Endodermal cell (in vitro differentiated cells): ENCODE measurements at places on chromosomes 7 and 10. TPM values are rescaled to one million over a fixed set of nuclear protein-coding genes. Genes with fewer than 3 reads are reported as not detected.

GRCh38 chr10:86545101-86545500, 23.5 kb upstream of the WAPL start:
- no peaks in the 10 kb centered on the region for H3K4me1 ChIP-seq
- no peak overlapping the region for H3K27ac ChIP-seq
- no peaks in the 10 kb centered on the region for H3K27me3 ChIP-seq
- H3K4me3 ChIP-seq, result no peak overlapping the region
- DNase-seq, result no peak

DNA sequence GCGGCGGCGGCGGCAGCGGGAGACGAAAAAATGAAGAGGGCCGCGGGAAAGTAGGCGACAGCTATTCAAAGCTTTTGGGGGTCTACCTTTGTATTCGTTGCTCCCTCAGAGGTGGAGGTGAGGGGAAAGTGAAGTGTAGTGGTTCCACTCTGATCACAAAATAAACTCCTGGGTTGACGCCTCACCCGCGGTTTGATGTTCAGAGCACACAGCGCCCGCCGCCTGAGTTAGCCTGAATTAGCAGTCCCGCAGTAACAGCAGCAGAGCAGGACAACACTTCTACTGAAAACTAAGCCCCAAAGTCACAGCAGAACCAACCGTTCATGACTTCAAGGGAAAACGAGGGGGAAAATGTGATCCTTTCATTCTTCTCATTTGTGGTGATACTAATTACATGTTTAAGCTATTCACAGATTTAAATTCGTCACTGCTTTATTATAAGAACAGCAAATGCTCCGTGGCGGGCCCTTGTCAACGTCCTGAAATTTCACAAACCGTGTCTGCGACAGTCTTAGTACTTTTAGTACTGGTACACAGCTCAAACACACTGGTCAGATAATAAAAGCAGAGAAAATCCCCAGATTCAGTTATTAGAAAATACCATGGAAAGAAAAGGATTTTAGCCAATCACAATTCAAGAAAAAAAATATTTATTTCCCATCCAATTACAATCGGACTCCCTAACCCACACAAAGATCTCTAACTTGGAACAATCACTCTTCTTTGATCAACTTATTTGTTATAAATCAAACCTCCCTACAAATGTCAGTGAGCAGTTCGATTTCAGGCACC, 563 bp upstream of the JMJD1C start:
- peak overlapping the region; percentile 92 for H3K27ac ChIP-seq
- DNase-seq, result no peak
- peak overlapping the region; percentile 92 for H3K4me3 ChIP-seq
- H3K36me3 ChIP-seq, result no peaks in the 10 kb centered on the region

DNA sequence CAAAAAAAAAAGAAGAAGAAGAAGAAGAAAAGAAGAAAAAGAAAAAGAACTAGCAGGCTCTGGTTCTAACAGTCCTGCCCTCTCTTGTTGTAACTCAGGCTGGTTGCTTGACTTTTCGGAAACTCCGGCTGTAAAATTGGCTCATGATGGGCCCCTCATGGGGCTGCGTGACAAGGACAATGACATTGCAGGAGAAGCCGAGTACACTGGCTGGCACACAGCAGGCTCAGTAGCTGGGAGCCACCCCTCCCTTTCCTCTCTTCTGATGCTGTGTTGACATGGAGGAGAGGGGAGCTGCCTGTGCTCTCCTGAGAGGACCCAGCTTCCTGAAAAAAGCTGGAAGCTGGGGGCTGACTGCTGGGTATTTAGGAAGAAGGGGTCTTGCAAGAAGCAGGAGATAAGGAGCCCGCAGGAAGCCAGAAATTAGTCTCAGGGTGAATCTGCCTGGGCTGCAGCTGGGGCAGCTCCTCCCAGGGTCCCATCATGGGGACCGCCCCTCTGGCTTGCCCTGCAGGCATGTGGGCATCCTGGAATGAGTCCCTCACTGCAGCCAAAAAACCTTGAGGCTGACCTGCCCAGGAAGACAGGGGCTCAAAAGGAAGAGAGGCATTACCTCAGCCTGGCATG, 14.6 kb upstream of the GPR26 start:
- no peak overlapping the region for H3K27ac ChIP-seq
- no peak overlapping the region for H3K4me3 ChIP-seq
- no peaks in the 10 kb centered on the region for H3K27me3 ChIP-seq
- H3K4me1 ChIP-seq, result no peaks in the 10 kb centered on the region
- peak; percentile 35 for DNase-seq

GRCh38 chr10:49508249-49508648, 30.7 kb downstream of the ERCC6 start:
- no peak overlapping the region for H3K4me3 ChIP-seq
- H3K4me1 ChIP-seq, result no peaks in the 10 kb centered on the region
- DNase-seq, result no peak
- no peaks in the 10 kb centered on the region for H3K27me3 ChIP-seq
- H3K27ac ChIP-seq, result no peak overlapping the region
- H3K36me3 ChIP-seq, result no peaks in the 10 kb centered on the region

GRCh38 chr7:522071-522950, 2.7 kb upstream of the PDGFA start:
- H3K27ac ChIP-seq, result no peak overlapping the region
- H3K27me3 ChIP-seq, result peaks cover 76% of the 10 kb centered on the region
- no peaks in the 10 kb centered on the region for H3K36me3 ChIP-seq
- H3K4me3 ChIP-seq, result peak overlapping the region; percentile 29

DNA sequence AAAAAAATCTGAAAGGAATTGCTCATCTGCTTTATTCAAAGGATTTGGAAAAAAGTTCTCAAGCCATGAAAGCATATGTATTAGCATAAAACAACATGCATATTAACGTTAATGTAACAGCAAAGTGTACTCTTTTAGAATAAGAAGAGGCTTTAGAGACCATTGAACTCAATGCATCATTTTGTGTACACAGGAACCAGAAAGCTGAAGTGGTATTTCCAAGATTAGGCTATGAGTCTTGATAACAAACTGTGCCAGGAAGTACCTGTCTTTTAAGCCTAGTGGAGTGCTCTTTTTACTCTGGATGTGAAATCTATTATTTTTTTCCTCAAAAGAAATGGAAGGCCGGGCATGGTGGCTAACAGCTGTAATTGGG, 164.2 kb downstream of the THSD7A start:
- no peaks in the 10 kb centered on the region for H3K36me3 ChIP-seq
- no peak overlapping the region for H3K4me3 ChIP-seq
- no peaks in the 10 kb centered on the region for H3K27me3 ChIP-seq
- no peaks in the 10 kb centered on the region for H3K4me1 ChIP-seq
- DNase-seq, result no peak
- H3K27ac ChIP-seq, result no peak overlapping the region

DNA sequence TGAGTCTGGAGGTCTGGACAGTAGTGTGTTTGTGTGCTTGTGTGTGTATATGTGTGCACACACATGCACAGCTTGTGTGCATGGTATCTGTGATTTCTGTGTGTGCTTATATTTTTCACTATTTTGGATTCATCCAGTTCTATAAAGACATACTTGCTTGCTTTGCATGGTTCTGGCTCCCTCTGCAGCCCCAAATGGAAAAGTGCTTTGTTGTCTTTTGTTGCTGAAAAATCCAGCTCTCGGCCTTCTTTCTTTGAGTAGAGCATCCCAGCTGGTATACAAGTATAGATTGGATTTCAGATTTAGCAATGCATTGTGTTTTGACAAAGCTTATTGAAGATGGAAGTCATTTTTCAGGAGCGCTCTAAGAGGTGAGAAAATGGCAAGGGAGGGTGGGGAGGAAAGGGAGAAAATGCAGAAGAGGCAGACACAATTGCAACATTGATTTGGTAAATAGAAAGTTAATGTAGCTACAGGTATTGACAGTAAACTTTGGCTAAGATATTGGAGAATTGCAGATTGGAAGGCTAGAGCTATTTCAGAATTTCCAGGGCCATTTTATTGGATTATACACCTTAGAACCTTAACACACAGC, 333.9 kb downstream of the AUTS2 start:
- no peaks in the 10 kb centered on the region for H3K27me3 ChIP-seq
- H3K36me3 ChIP-seq, result peaks cover 10% of the 10 kb centered on the region
- DNase-seq, result peak; percentile 66
- H3K27ac ChIP-seq, result no peak overlapping the region
- peaks cover 9% of the 10 kb centered on the region for H3K4me1 ChIP-seq

GRCh38 chr7:132451161-132451560, 125.1 kb downstream of the PLXNA4 start:
- peaks cover 3% of the 10 kb centered on the region for H3K36me3 ChIP-seq
- no peak overlapping the region for H3K27ac ChIP-seq
- H3K4me1 ChIP-seq, result no peaks in the 10 kb centered on the region
- no peak for DNase-seq
- H3K4me3 ChIP-seq, result no peak overlapping the region
- no peaks in the 10 kb centered on the region for H3K27me3 ChIP-seq

The CALY gene
- 0.63 to 1.2 TPM (median 0.75 TPM) in 3 replicates for total RNA-seq

- H3K4me1 ChIP-seq, result no peaks in the 10 kb centered on the region
- no peaks in the 10 kb centered on the region for H3K36me3 ChIP-seq
Observed at GRCh38 chr10:48594371-48594770, 10.5 kb downstream of the ARHGAP22 start.

- no peak overlapping the region for H3K4me3 ChIP-seq
- no peaks in the 10 kb centered on the region for H3K4me1 ChIP-seq
- no peaks in the 10 kb centered on the region for H3K27me3 ChIP-seq
- H3K36me3 ChIP-seq, result peaks cover 13% of the 10 kb centered on the region
Observed at GRCh38 chr7:11135573-11135972, 161.9 kb downstream of the PHF14 start.

The CD36 gene
- total RNA-seq, result 0.09 and 0.18 TPM in 2 replicates

The GIMAP6 gene
- not detected in 3 replicates for total RNA-seq

- DNase-seq, result peak; percentile 85
- H3K36me3 ChIP-seq, result no peaks in the 10 kb centered on the region
- no peak overlapping the region for H3K4me3 ChIP-seq
- no peaks in the 10 kb centered on the region for H3K27me3 ChIP-seq
- no peak overlapping the region for H3K27ac ChIP-seq
Observed at GRCh38 chr10:71268247-71268691, 50.8 kb upstream of the SLC29A3 start.

- no peak for DNase-seq
- H3K36me3 ChIP-seq, result no peaks in the 10 kb centered on the region
- no peaks in the 10 kb centered on the region for H3K4me1 ChIP-seq
- H3K27me3 ChIP-seq, result no peaks in the 10 kb centered on the region
- H3K4me3 ChIP-seq, result no peak overlapping the region
Observed at GRCh38 chr10:71551970-71552369, 155.2 kb downstream of the CDH23 start.

- DNase-seq, result no peak
- H3K27ac ChIP-seq, result no peak overlapping the region
- no peaks in the 10 kb centered on the region for H3K27me3 ChIP-seq
- no peaks in the 10 kb centered on the region for H3K4me1 ChIP-seq
- H3K4me3 ChIP-seq, result no peak overlapping the region
Observed at GRCh38 chr7:128281605-128282380, 40.7 kb downstream of the LEP start.

The RTKN2 gene
- 7.7 to 20.6 TPM (median 19.1 TPM) in 3 replicates for total RNA-seq

GRCh38 chr7:137120690-137121089, 222.8 kb downstream of the PTN start:
- H3K4me3 ChIP-seq, result no peak overlapping the region
- no peaks in the 10 kb centered on the region for H3K4me1 ChIP-seq
- H3K36me3 ChIP-seq, result no peaks in the 10 kb centered on the region
- no peak for DNase-seq
- no peak overlapping the region for H3K27ac ChIP-seq
- H3K27me3 ChIP-seq, result no peaks in the 10 kb centered on the region

The CARD11 gene
- 6.7 to 9.2 TPM (median 7.2 TPM) in 3 replicates for total RNA-seq

DNA sequence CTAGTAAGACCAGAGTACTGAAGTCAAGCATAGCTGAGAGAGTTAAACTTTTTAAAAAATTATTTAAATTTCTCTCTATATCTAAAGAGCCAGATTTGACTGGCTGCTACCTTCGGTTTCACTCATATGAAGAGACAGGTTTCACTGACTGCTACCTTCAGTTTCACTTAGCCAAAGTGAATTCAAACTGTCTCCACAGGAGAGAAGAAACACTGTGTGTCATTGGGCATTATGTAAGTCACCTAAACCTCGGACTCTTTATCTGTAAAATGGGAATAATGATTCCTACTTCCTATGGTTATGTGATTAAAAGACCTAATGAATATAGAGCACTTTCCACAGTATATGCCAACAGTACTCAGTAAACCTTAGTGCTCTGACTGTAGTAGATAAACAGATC, 41.6 kb upstream of the MET start:
- DNase-seq, result no peak
- H3K4me1 ChIP-seq, result no peaks in the 10 kb centered on the region
- no peak overlapping the region for H3K27ac ChIP-seq
- no peaks in the 10 kb centered on the region for H3K27me3 ChIP-seq

The INHBA gene
- total RNA-seq, result 0.11 TPM in 1 of 2 replicates, not detected in the other

- H3K27ac ChIP-seq, result no peak overlapping the region
- DNase-seq, result no peak
- no peaks in the 10 kb centered on the region for H3K36me3 ChIP-seq
- no peak overlapping the region for H3K4me3 ChIP-seq
Observed at GRCh38 chr10:92742331-92743228, 52.8 kb downstream of the HHEX start.

- no peak overlapping the region for H3K27ac ChIP-seq
- no peaks in the 10 kb centered on the region for H3K36me3 ChIP-seq
- H3K27me3 ChIP-seq, result no peaks in the 10 kb centered on the region
- no peaks in the 10 kb centered on the region for H3K4me1 ChIP-seq
- peak; percentile 73 for DNase-seq
Observed at GRCh38 chr10:103739039-103739764, 116.2 kb downstream of the SH3PXD2A start.

The AMPH gene
- 3.2 to 5.5 TPM (median 4.5 TPM) in 3 replicates for total RNA-seq

- no peak overlapping the region for H3K27ac ChIP-seq
- no peaks in the 10 kb centered on the region for H3K27me3 ChIP-seq
- no peak for DNase-seq
Observed at GRCh38 chr7:66304536-66304935, 99.4 kb downstream of the TPST1 start.

The OR13A1 gene
- 0.16 to 0.36 TPM in 2 of 3 replicates, not detected in the other for total RNA-seq

The RP9 gene
- 12.9 and 15.0 TPM in 2 replicates for total RNA-seq

DNA sequence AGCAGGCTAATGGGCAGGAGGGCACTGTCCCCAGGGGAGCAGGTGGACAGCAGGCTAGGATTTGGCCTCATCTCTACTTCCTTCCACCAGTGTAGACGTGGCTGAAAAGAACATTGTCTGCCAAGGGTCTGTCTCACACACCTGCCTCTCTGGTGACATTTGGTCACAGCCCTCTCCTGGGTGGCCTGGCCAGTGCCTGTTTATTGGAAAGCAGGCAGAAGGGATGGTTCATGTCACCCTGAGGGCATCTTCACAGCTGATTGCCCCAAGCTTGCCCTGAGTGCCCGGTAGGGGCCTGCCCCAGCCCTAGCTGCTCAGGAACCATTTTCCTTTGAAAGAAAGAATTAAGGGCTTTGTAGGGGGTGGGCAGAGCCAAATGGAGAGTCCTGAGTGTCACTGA, 138.7 kb downstream of the C10orf105 start:
- no peak overlapping the region for H3K4me3 ChIP-seq
- H3K36me3 ChIP-seq, result no peaks in the 10 kb centered on the region
- no peak for DNase-seq
- no peaks in the 10 kb centered on the region for H3K4me1 ChIP-seq
- H3K27ac ChIP-seq, result no peak overlapping the region

GRCh38 chr10:102764470-102765161, 20.9 kb downstream of the WBP1L start:
- H3K4me1 ChIP-seq, result peaks cover 15% of the 10 kb centered on the region
- H3K27me3 ChIP-seq, result no peaks in the 10 kb centered on the region
- DNase-seq, result no peak
- no peaks in the 10 kb centered on the region for H3K36me3 ChIP-seq
- no peak overlapping the region for H3K4me3 ChIP-seq

GRCh38 chr7:11328309-11328708, 354.6 kb downstream of the PHF14 start:
- H3K27ac ChIP-seq, result no peak overlapping the region
- peak; percentile 71 for DNase-seq
- H3K36me3 ChIP-seq, result no peaks in the 10 kb centered on the region
- peaks cover 11% of the 10 kb centered on the region for H3K4me1 ChIP-seq
- H3K4me3 ChIP-seq, result peak overlapping the region; percentile 5
